Right lobe of liver (tissue), 6 donors: ENCODE measurements at places on chromosomes 2 and 18.

GRCh38 chr2:30147715-30148610 lies 1.2 kb downstream of the YPEL5 start:
- DNase-seq: peak; percentile 88

DNA sequence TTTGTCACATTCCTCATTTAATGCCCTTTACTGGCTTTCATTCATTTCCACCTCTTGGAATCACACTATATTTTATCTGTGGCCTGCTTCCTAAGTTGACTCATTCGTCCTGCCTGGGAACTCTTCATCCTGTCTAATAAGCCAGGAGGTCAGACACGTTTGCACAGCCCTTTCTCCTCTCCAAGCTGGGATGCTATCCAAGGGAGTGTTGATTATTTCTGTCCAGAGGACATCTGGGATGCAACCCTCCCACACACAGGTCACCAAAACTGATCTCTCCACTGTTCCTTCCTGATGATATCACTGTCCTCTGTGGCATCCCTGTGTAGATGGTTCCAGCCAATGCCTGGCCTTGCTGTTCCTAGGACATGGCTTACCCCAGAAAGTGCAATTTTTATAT lies 79.8 kb upstream of the NOSTRIN start:
- DNase-seq: peak; percentile 44

DNA sequence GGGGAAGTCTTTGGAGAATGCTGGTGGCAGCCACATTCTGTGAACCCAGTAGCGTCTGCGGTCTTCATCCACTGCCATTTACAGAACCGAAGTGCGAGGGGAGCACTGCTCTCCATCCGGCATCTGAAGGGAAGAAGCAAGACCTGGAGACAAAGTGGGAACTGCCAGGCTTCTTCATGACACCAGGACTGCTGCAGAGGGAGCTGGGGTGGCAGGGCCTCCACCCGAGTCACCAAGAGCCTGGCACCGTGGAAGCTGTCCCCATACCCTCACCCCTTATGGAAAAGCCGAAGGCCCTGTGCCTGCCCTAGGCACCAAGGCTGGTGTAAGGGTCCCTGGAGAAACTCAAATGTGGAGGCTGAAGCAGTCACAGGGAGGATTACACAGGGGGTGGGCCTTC lies 79.8 kb downstream of the CIB4 start:
- peak; percentile 5 for DNase-seq

DNA sequence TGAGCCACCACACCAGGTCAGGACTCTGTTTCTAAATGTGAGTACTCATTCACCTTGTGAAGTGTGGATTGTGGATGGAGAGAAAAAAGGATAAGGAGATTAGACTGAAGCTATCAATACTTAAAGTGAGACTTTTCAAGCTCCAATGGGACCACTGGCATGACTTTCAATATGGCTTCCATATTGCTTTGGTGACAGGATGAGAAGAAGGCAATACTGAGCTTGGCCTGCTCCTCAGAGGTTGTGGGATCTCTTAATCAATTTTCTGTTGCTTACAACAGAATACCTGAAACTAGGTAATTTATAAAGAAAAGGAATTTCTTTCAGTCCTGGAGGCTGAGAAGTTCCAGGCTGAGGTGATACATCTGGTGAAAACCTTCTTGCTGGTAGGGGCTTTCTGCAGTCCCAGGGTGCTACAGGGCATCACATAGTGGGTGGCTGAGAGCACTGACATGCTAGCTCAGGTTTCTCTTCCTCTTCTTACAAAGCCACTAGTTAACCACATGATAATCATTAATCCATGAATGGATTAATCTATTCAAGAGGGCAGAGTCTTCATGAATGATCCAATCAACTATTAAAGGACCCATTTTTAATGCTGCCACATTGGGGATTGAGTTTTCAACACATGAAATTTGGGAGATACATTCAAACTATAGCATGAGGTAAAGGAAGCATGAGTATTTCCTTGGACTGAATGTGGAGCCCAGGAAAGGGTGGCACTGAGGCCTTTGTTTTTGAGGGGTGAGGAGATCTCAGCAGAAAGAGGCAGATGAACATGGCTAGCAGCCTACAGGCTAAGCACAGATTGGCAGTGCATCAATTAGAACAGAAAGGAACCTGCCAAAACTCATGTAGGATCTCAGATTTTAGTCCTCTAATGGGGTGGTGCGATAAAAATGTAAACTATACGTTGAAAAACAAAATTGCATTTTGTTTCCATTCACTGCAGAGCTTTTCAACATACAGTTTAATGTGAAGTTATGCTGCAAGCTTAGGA lies 274.5 kb downstream of the PIK3C3 start:
- no peak for DNase-seq

- no peak for DNase-seq
Observed at GRCh38 chr2:218019411-218020060, 16.7 kb upstream of the TNS1 start.

GRCh38 chr2:60058781-60059180 lies 494.7 kb downstream of the BCL11A start:
- no peak for DNase-seq

GRCh38 chr18:13369756-13370510 lies 151.4 kb downstream of the LDLRAD4 start:
- DNase-seq: no peak

GRCh38 chr2:61229936-61230335 lies 67.9 kb downstream of the C2orf74 start:
- no peak for DNase-seq

DNA sequence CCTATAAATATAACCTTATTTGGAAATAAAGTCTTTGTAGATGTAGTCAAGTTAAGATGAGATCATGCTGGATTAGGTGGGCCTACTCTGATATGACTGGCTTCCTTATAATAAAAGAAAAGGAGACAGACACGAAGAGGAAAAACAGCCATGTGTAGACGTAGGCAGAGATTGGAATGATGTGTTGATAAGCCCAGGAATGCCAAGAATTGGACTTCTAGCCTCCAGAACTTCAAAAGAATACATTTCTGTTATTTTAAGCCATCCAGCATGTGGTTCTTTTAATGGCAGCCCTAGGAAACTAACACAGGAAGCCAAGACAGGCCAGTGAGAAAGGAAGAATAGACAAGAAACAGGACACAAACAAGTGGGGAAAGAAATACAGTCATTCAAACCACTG lies 68.6 kb downstream of the NYAP2 start:
- DNase-seq: no peak

DNA sequence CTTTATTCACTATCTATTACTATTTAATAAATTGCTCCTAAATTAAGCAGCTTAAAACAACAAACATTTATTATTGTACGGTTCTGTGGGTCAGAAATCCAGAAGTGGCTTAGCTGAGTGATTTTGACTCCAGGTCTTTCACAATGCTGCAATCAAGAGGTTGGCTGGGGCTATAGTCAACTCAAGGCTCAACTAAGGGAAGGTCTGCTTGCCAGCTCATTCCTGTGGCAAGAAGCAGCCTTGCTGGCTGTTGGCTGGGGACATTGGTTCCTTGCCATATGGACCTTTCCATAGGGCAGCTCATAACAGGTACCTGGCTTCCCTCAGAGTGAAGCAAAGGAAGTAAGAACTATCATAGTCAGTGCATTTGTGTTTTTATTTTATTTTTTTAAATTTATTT lies 5.0 kb upstream of the MRPL19 start:
- DNase-seq: no peak

GRCh38 chr2:102172745-102173144 lies 14.1 kb upstream of the IL1RL2 start:
- no peak for DNase-seq

- no peak for DNase-seq
Observed at GRCh38 chr2:110124038-110124825, 8.6 kb upstream of the MALL start.

DNA sequence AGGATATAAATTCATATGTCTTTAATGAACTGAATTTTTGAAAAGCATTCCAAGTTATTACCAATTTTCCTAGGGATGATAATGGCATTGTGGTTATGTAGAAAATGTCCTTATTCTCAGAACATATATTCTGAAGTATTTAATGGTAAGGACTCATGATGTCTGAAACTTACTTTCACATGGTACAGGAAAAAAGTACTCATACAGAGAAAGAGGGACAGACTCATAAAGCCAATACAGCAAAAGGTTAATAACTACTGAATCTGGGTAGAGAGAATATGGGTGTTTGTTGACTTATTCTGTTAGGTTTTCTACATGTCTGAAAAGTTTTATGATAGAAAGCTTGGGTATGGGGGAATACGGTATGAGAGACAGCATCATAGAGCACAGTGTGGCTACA lies 84.3 kb upstream of the SERTAD2 start:
- no peak for DNase-seq

DNA sequence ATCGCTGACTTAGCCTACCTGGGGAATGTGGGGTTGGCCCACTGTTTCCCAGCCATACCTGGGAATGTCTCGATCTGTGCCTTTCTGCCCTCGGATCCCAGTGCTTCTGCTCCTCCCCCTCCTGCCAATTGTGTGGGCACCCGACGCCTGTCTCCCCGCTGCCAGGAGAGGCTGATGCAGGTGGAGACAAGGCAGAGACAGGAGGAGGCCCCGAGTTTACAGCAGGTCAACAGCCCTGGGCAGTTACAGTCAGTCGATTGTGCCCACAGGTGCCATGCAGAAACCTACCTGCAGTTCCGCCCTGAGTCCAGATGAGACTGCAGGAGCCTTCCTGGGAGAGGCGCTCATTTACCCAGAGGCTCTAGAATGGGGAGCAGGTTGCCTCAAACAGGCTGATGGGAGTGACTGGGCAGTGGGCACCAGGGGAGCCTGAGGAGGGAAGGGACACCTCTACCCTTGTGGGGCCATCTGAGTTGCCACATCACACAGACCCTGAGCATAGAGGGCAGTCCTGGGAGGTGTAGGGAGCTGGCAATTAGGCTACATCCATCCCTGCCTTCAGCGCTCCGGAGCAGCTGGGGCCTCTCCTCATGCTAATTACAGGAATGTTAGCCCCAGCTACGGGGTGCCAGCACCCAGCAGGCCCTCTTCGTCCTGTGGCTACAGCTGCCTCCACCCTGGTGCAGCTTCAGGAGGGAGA lies 300.1 kb downstream of the NDUFA10 start:
- peak; percentile 36 for DNase-seq

DNA sequence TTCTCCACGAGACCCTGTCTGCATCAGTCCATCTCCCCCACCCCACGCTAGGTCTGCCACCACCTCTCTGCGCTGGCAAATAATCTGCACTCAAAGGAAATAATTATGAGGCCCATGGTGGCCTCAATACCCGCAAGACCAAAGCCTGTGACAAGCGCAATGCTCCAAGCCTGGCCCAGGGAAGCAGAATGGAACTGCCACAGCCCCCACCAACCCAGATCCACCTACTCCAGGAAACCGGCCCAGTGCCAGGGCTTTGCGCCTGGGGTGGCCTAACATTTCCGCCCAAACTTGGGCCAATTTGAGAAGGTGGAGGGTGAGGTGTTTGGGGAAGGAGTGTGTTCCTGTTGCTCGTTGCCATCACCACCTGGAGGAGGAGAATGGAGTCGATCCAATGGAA lies 26.0 kb upstream of the ATOH8 start:
- DNase-seq: no peak

DNA sequence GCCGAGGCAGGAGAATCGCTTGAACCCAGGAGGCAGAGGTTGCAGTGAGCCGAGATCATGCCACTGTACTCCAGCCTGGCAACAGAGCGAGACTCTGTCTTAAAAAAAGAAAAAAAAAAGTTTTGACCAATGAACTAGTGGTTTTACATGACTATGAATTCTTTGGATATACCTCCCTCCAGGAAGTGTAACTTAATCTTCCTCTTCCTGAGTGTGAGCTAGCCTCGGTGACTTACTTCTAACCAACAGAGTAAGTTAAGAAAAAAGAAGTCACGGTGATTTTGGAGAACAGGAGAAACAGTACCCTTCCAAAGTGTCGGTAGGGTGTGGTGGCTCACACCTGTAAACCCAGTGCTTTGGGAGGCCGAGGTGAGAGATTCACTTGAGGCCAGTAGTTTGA lies 7.1 kb downstream of the TIA1 start:
- DNase-seq: no peak

GRCh38 chr2:186910996-186911395 lies 62.0 kb upstream of the ZSWIM2 start:
- DNase-seq: no peak

GRCh38 chr18:43054815-43055519 lies 60.5 kb downstream of the RIT2 start:
- no peak for DNase-seq

DNA sequence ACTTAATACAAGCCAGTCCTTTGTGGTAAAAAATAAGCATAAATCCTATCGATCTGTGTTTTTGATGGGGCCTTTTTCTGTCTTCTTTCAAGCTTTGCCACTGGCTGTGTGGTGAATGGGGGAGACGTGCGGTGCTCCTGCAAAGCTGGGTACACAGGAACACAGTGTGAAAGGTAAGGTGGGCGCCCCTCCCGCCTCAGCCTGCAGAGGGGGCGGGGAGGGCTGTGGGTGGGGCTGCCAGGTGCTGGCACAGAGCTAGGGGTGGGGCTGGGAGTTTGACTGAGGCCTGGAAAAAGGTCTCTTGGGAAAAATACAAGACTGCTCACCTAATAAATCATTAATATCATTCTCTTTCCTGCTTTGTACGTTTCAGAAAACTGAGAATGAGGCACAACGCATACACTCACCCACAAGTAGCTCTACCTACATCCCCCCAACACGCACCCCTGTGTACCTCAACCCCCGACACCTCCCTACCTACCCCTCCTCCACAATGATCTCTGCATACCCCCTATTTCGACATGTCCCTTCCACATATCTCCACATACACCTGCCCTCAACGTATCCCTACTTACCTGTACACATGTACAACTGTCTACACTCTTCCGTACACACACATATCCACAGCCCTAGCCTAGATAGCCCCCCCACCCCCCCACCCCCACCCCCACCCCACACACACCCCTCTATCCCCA lies 129.7 kb upstream of the TTC39C start:
- no peak for DNase-seq

GRCh38 chr2:33441235-33441810 lies 35.1 kb upstream of the RASGRP3 start:
- DNase-seq: peak; percentile 54

DNA sequence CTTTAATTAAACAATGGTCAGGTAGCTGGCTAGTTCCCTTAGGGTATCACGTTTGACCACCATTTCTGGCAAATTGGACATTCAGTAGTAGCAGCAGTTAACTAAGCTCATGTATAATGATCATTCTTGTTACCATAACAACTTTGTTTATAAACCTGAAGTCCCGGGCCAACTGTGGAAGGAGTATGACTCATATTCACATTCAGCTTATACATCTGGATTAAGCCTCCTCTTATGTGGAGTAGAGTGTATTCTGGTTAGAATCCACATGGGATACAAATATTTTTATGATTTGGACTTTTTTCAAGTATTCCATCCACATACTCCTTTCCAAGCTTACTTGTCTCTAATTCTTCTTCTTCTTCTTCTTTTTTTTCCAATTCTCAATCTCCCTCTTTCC lies 70.3 kb upstream of the ZSWIM2 start:
- DNase-seq: no peak

DNA sequence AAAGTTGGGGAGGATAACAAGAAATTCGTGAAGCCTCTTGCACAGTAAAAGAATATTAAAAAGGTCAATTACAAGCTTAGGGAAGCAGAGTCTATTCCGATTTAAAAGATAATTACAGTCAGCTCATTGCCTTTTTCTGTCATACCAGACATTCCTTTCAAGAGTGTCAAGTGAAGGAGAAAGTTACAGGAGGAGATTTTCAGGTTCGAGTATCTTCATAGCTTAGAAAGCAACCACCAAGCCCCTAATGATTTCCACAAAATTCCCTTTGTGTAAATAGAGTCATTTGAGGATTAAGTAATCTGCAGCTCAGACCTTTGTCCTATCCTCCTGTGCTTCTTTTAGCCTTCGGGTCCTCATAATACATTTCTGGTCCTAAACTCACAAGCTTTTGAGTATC lies 414.9 kb downstream of the CDH2 start:
- DNase-seq: no peak

- no peak for DNase-seq
Observed at GRCh38 chr2:27664154-27664574, 475 bp downstream of the SLC4A1AP start.
